ENCODE measurements at places on chromosomes 5 and 9. TPM values are rescaled to one million over a fixed set of nuclear protein-coding genes. Genes with fewer than 3 reads are reported as not detected.

GPR151 gene
- not detected for total RNA-seq

DNA sequence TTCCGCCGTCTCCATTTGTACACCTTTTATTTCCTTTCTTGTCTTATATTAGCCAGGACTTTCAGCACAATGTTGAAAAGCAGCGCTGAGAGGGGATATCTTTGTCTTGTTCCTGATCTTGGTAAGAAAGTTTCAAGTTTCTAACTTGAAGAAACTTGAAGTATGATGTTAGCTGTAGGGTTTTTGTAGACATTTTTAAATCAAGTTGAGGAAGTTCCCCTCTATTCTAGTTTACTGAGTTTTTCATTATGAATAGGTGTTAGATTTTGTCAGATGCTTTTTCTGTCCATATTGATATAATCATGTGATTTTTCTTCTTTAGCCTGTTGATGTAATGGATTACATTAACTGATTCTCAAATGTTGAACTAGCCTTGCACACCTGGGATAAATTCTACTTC is 425.7 kb downstream of the PIK3R1 start:
- H3K27me3 ChIP-seq = no peaks in the 10 kb centered on the region
- peaks cover 12% of the 10 kb centered on the region for H3K4me1 ChIP-seq
- no peak overlapping the region for H3K27ac ChIP-seq
- no peak for DNase-seq
- no peaks in the 10 kb centered on the region for H3K36me3 ChIP-seq

GRCh38 chr9:78291240-78291925 is 5.5 kb upstream of the PSAT1 start:
- H3K4me3 ChIP-seq = no peak overlapping the region
- H3K27ac ChIP-seq = no peak overlapping the region
- H3K27me3 ChIP-seq = peaks cover 6% of the 10 kb centered on the region
- no peaks in the 10 kb centered on the region for H3K36me3 ChIP-seq
- no peak for DNase-seq

QRFP gene
- total RNA-seq = not detected

TRIM36 gene
- total RNA-seq = 9.4 TPM

DNA sequence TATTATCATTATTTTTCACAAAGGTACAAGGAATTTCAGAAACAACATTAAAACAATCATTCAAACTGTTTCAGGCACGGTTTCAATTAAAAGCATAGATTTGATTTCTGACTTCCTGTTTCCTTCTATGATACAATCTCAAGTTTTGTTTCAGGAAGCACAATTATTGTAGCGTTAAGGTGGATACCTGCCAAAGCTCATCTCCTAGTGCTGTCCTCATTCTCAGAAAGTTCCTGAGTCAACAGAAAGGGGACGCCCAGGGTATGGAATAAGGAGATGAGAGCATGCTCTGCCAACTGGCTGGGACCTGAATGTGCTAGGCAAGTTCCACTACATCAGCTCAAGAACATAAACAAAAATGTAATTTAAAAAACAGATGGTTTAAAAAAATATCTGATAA is 2.0 kb upstream of the TRIM14 start:
- DNase-seq = no peak
- H3K4me3 ChIP-seq = no peak overlapping the region
- no peaks in the 10 kb centered on the region for H3K36me3 ChIP-seq
- H3K4me1 ChIP-seq = peaks cover 5% of the 10 kb centered on the region
- H3K27ac ChIP-seq = no peak overlapping the region

All from progenitor cell of endocrine pancreas (in vitro differentiated cells).